Stimulated activated CD8-positive, alpha-beta memory T cell treated with anti-CD3 and anti-CD28 coated beads, Interleukin-4, amount 100 ng/mL, for 24 hours (primary cell): ENCODE measurements at places on chromosomes 5 and 9.

DNA sequence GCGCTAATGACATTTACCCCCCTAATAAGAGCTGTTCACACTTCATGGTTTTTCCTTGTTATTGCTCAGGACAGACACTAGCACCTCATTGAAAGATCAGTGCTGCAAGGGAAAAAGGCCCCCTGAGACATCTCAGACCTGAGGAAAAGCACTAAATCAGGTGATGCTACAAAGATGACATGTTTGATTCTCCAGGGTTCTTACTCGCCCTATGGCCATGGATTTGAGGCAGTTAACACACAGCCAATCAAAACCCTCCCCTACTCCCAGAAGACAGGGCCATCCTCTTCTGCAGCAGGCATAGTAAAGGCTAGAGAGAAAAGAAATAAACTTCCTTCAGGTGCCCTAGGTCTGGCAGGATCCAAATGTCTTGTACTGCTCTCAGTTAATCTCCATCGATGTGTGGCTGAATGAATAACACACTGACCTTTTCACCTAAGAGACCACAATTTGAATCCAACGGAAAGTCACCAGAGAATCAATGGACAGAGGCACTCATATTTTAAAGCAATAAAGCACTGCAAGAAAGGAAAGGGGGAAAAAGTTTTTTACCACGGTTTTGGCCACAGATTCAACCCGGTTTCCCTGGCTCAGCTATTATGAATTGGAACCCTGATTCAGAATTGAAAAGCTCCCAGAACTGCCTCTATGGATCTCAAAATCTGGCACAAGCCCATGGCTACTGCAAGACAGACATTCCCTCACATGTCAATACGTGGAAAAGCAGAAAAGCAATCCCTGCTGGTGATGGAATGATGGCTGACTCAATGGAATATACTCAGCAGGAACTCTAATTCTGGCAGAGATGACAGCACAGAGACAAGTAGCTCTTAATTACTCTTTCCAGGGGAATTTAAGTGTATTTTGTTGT, 329.5 kb downstream of the BNC2 start:
- no peak for DNase-seq

DNA sequence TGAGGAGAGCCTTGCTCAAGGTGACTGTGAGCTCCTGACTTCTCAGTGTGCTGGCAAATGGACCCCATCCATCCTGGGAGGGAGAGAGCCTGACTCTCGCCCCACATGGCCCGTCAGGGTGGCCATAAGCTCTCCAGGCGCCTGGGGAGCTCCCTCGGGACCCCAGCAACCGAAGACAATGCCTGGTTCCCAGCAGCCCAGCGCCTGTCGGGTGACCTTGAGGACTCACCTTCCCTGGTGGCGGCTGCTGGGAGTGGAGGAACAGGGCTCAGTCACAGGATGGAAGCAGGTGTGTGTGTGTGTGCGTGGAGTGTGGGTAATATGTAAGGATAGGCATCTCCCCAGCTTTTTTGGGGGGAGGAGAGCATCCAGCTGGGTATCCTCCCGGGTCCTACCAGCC, 190.3 kb downstream of the MELK start:
- DNase-seq, result no peak

DNA sequence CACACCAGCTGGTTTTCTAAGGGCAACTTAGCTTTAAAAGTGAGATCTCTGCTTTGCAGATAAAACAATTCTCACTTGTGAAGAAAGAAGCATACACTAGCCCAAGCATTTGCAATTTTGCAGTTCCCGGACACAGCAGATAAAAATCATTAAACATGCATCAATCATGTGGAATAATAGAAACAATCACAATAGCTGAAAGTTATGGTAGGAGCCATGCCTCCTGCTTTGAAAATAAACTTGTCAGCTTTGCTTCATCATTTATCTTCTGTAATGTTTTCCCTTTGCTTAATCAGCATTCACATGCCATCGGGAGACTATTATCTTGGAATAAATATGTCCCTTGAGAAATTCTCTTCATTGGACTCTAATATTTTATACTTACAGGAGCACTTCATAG, 60.3 kb upstream of the DAB2 start:
- DNase-seq, result no peak

GRCh38 chr5:73441378-73441777, 7.2 kb downstream of the FOXD1 start:
- no peak for DNase-seq

- no peak for DNase-seq
These were observed 11.5 kb downstream of the EGFL7 start for GRCh38 chr9:136673975-136674785.

DNA sequence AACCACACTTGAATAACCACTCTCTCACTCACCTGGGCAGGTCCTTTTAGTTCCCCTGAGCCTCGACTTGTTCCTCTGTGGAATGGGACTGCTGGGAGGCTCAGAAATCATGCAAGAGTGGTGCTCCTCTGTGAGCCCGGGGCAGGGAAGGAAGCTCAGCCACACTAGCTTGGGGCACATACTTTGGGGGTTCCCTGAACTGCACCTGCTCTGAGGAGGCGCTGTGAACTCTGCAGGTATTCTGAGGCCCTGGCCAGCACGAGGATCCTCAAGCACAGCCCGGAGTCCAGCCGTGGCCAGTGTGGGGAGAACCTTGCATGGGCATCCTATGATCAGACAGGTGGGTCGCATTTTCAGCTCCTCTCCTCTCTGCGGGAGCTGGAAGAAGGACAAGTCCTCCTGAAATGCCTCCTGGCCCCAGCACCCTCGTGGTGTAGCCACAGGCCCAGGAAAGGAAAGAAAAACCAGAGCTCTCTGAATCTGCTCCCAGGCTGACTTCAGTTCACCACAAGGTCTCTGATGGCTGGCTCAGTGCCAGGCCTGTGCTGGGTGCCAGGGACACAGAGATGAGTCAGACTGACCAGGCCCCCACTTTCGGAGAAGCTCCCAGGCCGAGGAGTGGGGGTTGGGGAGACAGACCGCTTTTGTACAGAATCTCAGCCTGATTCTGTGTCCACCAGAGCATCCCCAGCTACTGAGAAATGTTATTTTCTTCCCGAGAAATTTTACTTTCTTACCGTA, 11.9 kb downstream of the GLIPR2 start:
- peak; percentile 67 for DNase-seq
